ENCODE measurements at places on chromosomes 5 and 9.

GRCh38 chr9:70859694-70860093 is 261.7 kb downstream of the TRPM3 start:
- DNase-seq = no peak

DNA sequence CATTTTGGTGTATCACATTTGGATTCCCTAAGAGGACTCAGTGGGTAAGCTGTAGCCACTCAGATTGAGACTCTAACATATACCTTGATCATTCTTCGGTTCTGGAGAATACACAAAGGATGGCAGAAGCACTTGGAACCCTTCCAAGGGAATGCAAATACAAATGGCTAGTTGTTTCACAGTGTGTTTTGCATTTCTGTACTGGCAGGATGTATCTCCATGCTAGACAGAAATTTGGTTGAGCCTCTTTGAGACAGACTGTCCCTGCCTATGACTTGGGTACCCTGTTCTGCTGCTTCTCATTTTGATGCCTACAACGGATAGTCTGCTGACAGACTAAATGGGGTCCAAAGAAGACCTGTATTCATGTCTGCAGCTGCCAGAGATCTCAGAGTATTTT is 273.5 kb downstream of the TMEM38B start:
- DNase-seq = no peak

- no peak for DNase-seq
Observed at GRCh38 chr5:129406440-129406839, 53.7 kb upstream of the ADAMTS19 start.

DNA sequence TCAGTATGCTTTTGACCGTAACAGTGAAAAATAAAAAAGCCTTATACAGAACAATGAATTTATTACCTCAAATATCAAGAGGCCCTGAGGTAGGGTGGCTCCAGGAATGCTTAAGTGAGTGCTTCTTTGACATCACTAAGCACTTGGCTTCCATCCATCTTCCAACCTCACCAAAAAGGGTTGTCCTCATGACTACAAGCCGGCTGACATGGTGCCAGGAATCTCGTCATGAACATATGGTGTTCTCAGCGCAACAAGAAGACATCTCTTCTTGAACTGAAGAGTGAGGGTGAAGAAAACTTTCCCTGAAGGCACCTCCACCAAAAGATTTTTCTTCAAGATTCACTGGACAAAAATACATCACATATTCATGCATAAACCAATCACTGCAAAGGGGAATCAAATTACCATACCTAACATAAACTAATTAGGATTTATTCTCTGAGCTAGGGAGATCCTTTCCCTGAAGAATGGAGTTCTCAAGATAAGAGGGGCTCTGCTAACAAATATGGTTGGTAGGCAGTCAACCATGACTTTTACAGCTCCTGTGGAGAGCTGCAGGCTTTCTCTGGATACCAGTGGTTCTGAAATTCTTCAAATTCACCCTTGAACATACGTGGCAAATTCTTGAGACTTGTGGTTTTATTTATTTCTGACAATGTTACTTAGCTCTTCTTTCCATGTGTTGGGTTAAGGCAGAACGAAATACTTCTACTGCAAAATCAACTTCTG is 49.5 kb downstream of the AGXT2 start:
- no peak for DNase-seq

- no peak for DNase-seq
Observed at GRCh38 chr5:159096924-159097783, 2.6 kb downstream of the EBF1 start.

GRCh38 chr9:73118898-73119554 is 32.6 kb upstream of the ANXA1 start:
- DNase-seq = no peak

GRCh38 chr5:41346609-41347008 is 133.3 kb upstream of the C6 start:
- no peak for DNase-seq

- DNase-seq = no peak
Observed at GRCh38 chr9:89619019-89619418, 14.2 kb downstream of the GADD45G start.

GRCh38 chr5:158747816-158748432 is 351.8 kb downstream of the EBF1 start:
- DNase-seq = no peak

DNA sequence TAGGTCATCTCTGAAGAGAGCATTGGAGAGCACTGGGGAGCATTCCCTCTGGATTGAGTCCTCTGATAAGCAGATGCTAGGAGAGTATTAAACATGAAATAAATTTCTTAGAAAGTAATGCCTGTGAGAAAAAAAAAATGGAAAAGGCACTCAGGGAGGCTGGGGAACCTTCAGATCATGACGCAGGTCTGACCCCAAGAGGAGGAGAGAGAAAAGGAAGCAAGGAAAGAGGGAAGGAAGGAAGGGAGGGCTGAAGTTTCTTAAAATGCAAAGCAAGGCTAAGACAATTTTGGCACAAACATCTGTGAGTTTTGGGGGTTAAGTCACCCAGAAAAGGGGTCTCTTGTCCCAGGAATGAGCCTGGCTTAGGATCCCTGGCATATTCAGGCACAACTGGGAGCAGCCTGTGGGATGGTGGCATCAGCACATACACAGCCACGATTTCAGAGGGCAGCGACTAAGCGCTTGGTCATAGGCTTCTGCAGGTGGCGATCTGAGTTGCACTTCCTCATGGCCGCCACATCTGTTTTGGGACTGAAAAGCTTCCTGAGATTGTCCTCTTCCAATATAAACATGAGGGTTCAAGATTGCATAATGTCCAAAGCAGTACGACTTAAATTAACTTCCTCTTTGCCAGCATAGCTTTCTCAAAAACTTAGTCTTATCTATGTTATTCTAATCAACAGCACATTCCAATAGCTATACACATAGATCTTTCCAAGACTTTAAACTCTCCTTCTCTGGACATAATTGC is 692.7 kb downstream of the DNAH5 start:
- no peak for DNase-seq

- no peak for DNase-seq
Observed at GRCh38 chr5:173714551-173715428, 98.3 kb upstream of the BOD1 start.

- no peak for DNase-seq
Observed at GRCh38 chr5:140145818-140146522, 20.2 kb downstream of the IGIP start.

- no peak for DNase-seq
Observed at GRCh38 chr5:171660434-171660833, 125.2 kb upstream of the SMIM23 start.

GRCh38 chr9:122325124-122325523 is 45.7 kb upstream of the PTGS1 start:
- no peak for DNase-seq

GRCh38 chr5:30581198-30581935 is 612.1 kb upstream of the CDH6 start:
- DNase-seq = no peak

GRCh38 chr9:92432972-92433548 is 8.8 kb upstream of the OMD start:
- no peak for DNase-seq

DNA sequence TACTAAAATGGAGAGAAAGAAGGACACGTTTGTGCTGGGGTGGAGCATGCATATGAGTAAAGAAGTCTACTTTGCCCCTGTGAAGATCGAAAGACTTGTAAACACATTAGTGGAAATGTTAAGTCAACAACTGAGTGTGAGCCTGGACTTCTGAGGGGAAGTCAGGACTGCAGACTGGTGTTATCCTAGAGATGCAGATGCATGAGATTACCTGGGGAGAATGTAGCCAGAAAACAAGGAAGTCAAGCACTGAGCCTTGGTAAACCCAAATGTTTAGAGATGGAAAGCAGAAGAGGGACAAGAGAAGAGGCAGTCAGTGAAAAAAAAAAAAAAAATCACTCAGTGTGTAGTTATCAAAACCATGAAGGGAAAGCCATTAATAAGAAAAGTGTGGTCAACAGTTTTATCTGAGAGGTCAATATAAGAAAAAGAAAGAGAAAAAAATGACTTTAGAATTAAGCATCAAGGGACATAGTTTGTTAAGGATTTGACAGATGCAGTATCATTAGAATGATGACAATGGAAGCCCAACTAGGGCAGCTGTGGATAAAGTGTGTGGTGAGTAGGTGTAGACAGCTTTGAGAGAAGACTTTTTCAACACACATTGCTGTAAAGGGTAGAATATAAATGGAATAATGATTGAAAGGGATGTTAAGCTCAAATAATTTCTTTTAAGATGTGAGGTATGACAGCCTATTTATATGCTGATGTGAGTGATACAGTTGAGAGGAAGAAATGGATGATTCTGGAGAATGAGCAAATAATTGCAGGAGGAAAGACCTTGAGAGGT is 22.2 kb downstream of the JAKMIP2 start:
- DNase-seq = no peak

DNA sequence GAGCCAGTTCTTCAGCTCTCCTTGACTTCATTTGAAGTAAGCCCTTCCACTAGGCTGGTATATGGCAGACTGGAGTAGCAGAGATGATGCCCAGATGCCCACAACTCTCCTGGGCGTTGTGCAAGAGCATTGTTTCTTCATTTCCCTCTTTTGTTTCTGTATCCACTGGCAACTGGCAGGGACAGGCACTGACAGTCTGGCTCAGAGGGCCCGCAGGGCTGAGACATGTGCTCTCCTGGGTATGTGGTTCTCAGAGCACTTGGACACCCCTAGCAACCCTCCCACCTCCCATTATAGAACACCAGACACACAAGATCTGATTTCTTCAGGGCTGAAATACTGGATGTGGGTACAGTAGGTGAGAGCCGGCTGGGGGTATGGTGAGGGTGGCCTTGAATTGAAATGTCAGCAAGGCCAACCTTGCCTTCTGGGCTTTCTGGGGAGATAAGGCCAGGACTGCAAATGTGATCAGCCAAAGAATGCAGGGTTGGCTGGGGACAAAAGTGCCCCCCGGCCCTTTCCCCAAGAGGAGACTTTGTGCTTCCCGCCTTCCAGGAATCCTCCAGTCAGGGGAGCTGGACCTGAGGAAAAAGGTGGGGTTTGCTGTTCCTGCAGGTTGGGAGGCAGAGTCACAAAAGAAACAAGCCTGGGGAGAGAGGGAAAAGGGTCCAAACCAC is 28.6 kb upstream of the CTNNA1 start:
- no peak for DNase-seq

GRCh38 chr5:67146574-67146973 is 50.0 kb downstream of the CD180 start:
- no peak for DNase-seq

DNA sequence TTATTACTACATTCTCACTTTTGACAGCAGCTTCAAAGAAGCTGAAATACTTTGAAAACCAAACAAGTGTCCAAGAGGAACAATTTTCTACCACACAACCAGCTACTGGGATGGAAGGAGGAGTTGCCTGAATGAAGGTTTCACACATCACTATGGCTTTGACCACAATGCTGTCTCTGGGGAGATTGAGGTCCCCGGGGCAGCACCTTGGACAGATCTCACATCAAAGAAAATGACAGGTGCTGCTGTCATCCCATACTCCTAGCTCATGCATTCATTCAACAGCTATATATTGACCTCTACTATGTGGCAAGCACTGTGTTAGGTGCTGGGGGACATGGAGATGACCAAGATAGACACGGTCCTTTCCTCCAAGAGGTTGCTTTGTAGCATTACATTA is 233.2 kb upstream of the RASEF start:
- no peak for DNase-seq

- DNase-seq = no peak
Observed at GRCh38 chr9:68480807-68481206, 59.9 kb downstream of the TMEM252 start.

DNA sequence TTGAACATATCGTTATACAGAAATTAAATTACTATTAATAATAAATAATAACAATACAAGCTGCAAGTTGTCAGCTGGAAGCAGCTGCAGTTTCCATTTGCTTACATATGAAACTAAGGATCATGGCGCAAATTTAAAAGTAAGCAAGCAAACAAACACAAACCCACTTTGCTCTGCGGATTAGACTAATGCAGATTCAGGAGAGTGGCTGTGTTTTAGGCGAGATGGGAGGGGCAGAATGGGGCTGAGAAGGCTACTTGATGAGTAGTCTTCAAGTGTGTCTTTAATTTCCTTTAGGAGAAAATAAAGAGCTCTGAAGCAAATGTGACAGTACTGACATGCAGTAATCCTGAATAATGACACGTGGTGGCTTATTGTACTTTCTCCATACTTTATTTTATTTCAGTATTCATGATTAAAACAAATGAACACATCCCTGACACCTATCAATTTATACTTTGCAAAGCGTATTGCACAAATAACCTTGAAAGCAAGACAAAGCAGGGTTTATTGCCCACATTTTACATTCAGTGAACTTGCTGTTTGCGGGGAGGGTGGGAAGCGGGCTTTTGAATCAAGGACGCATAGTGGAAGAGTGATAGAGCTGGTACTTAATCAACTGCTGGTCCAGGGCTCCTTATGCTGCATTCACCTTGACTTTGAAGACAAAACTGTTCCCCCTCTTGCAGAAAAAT is 221.4 kb upstream of the TRIM32 start:
- DNase-seq = no peak

GRCh38 chr5:92758552-92758951 is 822.5 kb downstream of the NR2F1-AS1 start:
- no peak for DNase-seq

DNA sequence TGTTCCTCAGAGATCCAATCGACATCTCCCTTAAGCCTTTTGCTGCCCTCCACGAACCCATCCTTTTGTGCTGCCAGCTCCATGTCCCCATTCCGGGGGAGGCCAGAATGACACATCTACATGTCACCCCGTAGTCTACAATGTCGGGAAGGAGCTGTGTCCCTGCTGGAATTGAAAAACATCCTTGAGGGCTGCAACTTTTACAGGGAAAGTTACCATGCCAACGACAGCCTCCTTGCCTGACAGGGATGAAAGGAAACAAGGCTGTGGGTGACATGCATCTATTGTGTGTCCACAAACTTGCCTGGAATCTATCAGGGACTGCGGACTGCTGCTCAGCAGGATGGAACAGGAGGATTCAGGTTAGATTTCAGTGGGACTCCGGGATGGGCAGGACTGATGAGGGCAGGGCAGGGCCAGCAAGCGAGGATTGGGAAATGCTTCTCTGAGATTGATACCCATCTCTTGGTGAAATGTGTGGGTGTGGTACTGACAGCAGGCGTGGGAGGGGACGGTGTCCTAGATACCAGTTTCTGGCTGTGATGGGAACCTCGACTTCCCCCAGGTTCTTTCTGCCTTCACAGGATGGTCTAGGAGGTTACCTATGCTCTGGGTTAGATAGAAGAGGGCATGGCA is 25.5 kb downstream of the EGR1 start:
- DNase-seq = no peak

GRCh38 chr5:75140277-75140676 is 87.9 kb upstream of the GCNT4 start:
- DNase-seq = no peak

DNA sequence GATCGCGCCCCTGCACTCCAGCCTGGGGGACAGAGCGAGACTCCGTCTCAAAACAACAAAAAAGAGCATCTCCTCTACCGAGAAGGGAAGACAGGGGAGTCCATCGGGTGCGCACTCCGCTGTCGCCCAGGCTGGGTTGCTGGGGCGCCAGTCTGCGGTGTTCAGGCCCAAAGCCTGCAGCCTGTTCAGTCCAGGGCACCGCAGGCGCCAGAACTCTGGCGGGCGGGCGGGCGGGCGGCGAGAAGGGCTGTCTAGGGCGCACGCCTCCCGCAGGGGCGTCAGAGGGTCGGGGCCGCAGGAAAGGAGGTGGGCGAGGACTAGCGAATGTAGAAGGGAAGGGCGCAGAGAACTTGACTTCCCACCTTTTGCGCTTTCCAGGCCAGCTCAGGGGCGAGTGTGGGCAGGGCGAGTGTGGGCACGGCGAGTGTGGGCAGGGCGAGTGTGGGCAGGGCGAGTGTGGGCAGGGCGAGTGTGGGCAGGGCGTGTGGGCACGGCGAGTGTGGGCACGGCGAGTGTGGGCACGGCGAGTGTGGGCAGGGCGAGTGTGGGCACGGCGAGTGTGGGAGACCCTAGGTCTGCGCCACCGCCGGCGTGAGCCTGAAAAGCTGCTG is 10.5 kb downstream of the PROP1 start:
- DNase-seq = no peak

Data from NCI-H1930 (cell line).